ENCODE measurements at places on chromosomes 6 and 20. TPM values are rescaled to one million over a fixed set of nuclear protein-coding genes. Genes with fewer than 3 reads are reported as not detected.

GRCh38 chr20:58146746-58147140, 81.7 kb downstream of the ANKRD60 start:
- no peak for DNase-seq

- peak; percentile 98 for DNase-seq
Measured at GRCh38 chr6:108564178-108564577, 3.5 kb downstream of the FOXO3 start.

GRCh38 chr20:32559753-32560380, 25.3 kb downstream of the NOL4L start:
- no peak for DNase-seq

GRCh38 chr6:140311146-140311545, 936.7 kb upstream of the CITED2 start:
- DNase-seq: no peak

DNA sequence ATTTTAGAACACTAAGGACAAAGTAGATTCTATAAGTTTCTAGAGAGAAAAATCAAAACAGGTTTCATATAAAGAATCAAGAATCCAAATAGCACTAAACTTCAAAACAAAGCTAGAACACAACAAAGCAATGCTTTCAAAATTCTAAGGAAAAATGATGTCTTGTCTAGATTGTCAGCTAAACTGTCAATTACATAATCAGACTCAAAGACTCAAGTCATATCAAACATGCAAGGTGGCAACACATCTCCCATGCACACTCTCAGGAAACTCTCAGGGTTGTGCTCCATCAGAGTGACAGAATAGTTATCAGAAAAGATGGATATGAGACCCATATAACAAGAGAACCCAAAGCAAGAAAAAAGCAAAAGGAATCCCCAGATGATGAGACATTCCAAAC, 23.9 kb downstream of the HACE1 start:
- no peak for DNase-seq

Gene ECT2L
- not detected for total RNA-seq

DNA sequence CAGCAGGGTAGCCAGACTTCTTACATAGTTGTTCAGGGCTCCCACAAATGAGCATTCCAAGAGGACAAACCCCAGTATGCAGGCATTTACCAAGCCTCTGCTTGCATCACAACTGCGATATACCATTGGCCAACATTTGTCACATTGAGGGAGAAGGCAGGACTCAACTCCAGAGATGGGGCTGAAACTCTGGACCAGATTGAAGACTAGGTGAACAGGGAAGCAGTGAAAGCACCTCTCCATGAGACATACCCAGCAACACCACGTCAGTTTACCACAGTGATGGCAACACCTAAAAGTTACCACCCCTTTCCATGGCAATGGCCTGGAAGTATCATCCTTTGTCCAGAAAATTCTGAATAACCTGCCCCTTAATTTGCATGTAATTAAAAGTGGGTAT, 7.9 kb upstream of the RALY start:
- DNase-seq: no peak

- no peak for DNase-seq
Measured at GRCh38 chr6:122749451-122750050, 30.0 kb upstream of the FABP7 start.

Gene PLG
- total RNA-seq: not detected

GRCh38 chr6:25404091-25404490, 124.9 kb downstream of the CARMIL1 start:
- DNase-seq: no peak

DNA sequence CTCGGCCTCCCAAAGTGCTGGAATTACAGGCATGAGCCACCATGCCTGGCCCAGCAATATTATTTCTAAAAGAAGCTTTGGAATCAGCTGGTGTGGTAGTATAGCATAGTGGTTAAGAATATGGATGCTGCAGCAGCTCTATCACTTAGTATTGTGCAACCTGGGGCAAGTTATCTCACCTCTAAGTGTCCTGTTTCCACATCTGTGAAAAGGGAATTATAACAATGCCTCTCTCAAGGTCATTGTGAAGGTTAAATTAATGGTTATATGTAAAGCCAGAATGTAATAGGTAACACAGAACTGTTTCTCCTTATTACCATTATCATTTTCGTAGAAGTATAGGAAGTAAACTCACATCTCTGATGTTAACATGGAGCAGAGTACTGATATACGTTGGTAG, 14.2 kb downstream of the SLC17A2 start:
- DNase-seq: no peak

DNA sequence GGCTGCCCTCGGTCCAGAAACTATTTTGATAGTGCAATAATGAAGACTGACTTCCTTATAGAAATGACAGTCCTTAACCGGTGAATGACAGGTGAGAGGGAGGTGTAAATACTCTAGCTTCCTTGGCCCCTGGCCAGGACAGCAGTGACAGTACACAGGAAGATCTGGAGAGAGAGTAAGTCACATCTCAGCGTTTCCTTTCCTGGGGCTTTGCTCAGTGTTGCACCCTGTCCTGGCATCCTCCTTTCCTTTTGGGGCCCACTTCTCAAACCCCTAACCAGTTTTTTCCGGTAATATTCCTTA, 336.9 kb downstream of the CD83 start:
- DNase-seq: no peak

- peak; percentile 15 for DNase-seq
Measured at GRCh38 chr6:78611886-78612480, 255.4 kb upstream of the IRAK1BP1 start.

- DNase-seq: no peak
Measured at GRCh38 chr6:92906385-92906784, 513.0 kb downstream of the EPHA7 start.

Gene TMC2
- not detected for total RNA-seq

Gene HLA-DMB
- total RNA-seq: 0.16 TPM

DNA sequence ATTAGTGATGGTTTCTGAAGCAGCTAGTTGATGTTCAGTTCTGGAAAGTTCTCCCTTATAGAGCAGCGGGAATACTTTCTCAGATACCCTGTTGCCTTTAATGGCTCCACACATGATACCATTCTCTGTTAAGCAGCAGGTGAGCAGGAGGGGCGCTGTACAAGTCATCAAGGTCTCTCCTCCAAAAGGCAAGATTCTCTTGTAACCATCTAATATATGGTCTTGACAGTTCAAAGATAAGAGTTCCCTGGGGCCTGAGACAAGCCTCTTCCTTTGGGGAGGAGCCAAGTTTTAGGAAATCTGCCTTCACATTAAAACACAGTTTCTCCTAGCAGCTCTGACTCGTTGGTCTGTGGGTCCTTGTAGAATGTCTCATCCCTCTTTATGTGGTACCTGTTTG, 258.2 kb downstream of the QKI start:
- no peak for DNase-seq

DNA sequence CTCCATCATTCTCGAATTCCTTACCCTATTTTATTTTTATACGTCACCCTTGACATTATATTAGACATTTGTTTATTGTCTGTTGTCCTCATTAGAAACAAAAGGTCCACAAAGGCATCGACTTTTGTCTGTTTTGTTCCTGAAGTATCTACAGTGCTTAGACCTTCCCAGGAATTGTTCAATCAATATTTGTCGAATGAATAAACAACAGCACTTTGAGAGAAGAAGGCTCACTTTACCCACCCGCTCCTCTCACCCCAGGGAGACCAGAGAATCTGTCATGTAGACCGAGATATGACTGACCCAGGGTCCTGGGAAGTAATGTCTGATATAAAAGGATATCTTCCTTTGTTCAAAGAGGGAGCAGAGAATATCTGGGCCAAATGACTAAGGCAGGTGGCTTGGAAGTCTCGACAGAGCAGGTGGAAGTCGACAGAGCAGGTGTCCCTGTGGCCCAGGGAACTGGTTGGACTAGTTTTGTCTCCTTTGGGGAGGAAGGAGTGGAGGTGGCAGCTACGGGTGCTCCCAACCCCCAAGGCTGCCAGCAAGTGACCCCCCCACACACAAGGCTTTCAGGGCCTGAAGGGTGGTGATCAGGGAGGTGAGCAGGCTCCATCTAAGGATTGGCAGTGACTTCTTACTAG, 14.8 kb upstream of the CHMP4B start:
- DNase-seq: no peak

DNA sequence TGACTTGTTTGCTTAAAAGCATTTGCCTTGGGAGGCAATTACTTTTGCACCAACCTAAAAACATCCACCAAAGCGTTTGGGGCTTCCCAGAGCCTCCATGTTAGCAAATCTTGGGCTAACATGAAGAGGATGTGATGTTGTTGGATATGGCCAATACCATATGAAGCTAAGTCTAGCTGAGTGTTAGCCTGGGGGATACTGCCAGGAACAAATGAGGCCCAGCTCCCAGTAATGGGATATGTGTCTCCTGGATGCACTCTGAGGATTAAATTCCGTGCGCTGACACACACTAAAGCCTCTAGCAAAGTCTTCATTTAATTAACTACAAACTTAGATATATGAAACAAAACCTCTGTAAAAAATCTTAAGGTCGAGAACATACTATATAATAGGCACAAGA, 35.3 kb upstream of the HBS1L start:
- no peak for DNase-seq

DNA sequence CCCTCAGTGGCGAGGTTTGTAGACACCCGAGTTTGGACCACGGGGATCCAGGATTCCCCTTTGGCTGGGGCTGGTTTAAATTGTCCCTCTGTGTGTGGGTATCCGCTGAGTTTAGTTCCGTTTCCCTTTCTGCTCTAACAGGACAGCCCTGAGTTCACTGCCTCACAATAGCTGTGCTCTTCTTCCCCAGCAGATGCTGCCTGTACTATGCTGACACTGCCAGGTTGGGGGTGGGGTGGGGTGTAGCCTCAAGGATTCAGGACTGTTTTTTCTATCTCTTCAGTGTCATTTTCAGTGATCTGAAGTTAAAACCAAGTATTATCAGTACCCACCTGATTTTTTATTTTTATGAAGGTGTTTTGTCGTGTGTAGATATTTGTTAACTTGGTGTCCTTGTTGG, 655.0 kb downstream of the COL12A1 start:
- no peak for DNase-seq

Gene KCTD20
- total RNA-seq: 29.9 TPM

GRCh38 chr6:84763886-84764331, 489 bp downstream of the TBX18 start:
- no peak for DNase-seq

DNA sequence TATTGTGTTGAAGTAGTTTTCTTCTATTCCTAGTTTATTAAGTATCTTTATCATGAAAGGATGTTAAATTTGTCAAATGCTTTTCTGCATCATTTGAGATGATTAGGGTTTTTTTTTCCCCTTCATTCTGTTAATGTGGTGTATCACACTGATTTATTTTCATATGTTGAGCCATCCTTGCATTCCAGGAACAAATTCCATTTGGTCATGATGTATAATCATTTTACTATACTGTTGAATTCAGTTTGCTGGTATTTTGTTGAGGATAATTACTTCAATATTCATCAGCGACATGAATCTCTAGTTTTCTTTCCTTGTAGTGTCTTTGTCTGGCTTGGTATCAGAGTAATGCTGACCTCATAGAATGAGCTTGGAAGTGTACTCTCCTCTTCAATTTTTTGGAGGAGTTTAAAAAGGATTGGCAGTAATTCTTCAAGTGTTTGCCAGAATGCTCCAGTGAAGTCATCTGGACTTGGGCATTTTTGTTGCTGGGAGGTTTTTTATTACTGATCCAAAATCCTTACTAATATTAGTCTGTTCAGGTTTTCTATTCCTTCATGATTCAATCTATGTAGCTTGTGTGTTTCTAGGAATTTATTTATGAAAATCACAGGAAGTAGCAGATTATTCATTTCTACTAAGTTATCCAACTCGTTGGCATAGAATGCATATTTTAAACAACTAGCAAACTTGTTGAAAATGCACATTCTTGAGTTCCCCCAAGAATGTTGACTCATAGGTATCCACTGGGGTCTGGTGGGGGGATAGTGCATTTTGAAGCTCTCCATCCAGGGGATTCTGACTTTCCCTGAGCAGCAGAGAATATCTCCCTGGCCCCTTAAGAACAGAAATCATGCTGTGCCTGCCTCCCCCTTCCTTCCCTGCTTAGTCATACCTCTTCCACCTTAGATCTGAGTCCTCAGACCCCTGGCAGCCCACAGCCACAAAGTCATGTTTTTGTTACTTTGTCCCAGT, 187.1 kb downstream of the BMP7 start:
- no peak for DNase-seq

- no peak for DNase-seq
Measured at GRCh38 chr20:37336369-37337207, 9.4 kb upstream of the SRC start.

DNA sequence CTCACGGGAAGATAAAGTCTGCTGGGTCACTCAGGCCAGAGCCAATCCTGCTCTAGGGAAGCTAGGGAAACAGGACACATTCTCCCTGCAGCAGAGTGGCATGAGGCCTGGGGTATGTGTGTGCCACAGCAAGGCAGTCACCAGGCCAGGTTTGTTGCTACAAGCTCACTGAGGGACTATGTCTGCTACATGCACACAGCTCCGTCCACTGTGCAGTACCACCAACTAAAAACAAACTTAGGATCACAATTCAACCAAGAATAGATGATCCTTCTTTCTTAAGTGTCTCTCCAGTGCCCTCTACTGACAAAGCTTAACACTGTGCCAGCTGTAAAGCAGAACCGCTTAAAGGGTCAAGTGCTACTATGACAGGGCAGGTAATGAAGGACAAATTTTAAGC, 192.5 kb downstream of the PTPRK start:
- DNase-seq: peak; percentile 28

- DNase-seq: no peak
Measured at GRCh38 chr6:12869816-12870432, 153.4 kb downstream of the PHACTR1 start.

DNA sequence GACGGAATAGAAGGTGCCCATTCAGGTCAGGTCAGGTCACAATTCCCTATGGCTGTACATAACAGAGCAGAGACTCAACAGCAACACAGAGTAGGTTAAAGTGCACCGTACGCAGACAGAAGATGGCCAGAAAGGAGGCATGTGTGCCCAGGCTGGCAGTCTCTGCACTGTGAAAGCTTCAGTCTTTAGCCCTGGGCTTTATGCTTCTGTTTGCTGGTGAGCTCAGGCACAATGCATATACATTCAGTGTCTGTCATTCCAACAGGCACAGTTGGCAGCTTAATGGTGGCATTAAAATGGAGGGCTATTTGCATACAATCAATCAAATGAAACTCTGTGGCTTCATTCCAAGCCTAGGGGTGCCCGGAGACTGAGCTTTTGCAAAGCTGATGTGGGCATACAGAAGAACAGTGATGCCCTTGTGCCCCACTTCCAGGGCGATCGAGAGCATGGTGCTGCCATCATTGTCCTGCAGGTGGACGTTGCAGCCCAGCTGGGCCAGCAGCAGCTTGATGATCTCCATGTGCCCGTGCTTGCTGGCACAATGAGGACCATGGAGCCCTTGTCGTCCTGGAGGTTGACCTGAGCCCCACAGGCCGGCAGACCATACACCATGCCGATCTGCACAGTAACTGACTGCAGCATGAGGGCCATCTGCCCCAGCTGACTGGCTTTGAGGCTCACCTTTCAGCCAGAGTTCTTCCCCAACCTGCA, 22.4 kb downstream of the TRMT6 start:
- DNase-seq: no peak

Measured in HT1080 (cell line).